ENCODE measurements at places on chromosomes 3 and 15.

- DNase-seq, result peak; percentile 68
Measured at GRCh38 chr15:70902107-70902506, 9.5 kb downstream of the LRRC49 start.

DNA sequence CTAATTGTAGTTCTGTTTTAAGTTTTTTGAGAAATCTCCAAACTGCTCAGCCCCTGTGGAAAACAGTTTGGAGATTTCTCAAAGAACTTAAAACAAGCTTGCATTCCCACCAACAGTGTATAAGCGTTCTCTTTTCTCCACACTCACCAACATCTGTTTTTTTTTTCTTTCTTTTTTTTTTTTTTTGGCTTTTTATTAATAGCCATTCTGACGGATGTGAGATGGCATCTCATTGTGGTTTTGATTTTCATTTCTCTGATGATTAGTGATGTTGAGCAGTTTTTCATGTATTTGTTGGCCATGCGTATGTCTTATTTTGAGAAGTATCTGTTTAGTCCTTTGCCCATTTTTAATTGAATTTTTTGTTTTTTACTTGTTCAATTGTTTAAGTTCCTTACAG is 73.1 kb upstream of the COL8A1 start:
- no peak for DNase-seq

DNA sequence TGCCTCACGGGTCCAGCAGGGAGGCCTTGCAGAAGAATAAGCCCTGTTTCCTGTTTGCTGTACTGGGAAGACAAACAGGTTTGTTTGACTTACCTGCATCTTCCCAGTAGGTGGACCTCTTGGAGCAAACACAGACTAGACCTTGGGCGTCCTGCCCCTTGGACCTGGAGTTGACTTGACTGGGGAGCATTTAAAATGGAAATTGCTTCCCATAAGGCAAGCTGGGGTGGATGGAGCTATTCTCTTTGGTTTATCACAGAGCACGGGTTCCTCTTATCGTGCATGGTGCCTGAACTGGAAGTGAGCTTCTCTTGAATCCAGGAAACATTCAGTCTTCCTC is 151.4 kb downstream of the RPLP1 start:
- no peak for DNase-seq

DNA sequence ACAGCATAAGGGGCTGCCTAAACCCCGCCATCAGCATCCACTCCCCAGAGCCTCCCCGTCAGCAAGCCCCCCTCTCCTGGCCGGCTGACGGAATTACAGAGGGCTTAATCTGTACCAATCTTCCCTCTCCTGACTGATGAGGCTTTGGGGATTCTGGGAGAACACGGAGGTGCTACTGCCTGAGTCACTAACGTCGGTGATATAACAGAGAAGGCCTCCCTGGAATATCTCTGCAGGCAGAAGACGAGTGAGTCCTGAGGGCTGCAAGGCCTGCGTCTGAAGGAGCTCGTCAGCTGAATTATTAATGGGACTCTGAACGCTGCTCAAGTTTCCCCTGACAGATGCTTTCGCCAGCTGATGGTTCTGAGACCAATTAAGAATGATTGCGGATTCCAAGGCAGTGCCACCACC is 147.7 kb downstream of the XXYLT1 start:
- DNase-seq, result no peak

GRCh38 chr15:76588811-76589747 is 252.5 kb downstream of the ISL2 start:
- DNase-seq, result peak; percentile 32

GRCh38 chr3:81500039-81500438 is 261.4 kb downstream of the GBE1 start:
- DNase-seq, result no peak

DNA sequence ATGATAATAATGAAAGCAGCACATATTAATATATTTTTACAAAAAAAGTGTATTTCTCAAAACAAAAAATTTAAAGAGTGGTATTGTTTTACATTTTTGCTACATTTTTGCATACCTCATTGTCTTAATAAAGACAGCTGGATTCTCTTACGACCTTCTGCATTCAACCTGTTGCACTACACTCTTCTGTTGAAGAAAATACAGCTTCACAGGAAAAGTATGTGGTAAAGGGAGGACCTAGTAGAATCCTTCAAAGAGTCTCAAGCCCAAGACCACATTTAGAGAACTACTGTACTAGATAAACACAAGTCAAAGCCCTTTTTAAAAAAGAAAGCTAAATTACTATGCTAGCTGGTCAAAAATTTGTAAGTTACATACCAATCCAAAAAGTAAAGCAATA is 7.9 kb downstream of the ZNF280D start:
- DNase-seq, result no peak

DNA sequence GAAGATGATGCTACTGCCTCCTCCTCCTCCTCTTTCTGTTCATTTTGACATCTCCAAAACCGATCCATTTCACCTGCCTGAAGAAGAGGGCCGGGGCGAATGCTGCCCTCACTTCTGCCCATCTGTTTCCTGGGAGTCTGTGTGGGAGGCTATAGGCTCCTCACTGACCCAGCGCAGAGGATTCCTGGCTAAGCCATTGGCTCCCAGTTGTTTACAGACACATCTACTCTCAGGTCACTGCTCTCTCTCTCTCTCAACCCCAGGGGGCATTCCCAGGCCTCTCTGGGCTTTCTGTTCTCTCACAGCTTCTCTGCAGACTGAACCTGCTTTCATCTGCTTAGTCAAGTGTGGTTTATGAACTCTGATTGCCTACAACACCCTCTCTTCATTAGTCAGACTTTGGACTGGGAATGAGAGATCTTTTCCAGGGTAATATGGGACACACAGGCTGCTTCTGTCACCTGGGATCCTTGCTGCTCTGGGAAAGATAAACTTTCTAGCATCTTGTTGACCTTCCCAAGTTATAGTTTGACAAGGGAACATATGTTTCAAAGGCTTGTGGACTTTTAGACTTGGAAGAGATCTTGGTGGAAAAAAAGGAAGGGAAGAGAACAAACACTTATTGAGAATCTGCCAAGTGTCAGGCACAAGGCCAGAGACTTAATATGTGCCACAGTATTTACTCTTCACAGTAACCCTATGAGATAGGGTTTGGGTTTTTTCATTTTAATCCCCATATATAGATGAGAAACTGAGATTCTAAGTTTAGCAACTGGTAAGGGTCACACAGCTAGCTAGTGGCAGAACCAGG is 30.2 kb upstream of the USP3 start:
- no peak for DNase-seq

- DNase-seq, result no peak
Measured at GRCh38 chr3:28240441-28240840, 978 bp upstream of the CMC1 start.

DNA sequence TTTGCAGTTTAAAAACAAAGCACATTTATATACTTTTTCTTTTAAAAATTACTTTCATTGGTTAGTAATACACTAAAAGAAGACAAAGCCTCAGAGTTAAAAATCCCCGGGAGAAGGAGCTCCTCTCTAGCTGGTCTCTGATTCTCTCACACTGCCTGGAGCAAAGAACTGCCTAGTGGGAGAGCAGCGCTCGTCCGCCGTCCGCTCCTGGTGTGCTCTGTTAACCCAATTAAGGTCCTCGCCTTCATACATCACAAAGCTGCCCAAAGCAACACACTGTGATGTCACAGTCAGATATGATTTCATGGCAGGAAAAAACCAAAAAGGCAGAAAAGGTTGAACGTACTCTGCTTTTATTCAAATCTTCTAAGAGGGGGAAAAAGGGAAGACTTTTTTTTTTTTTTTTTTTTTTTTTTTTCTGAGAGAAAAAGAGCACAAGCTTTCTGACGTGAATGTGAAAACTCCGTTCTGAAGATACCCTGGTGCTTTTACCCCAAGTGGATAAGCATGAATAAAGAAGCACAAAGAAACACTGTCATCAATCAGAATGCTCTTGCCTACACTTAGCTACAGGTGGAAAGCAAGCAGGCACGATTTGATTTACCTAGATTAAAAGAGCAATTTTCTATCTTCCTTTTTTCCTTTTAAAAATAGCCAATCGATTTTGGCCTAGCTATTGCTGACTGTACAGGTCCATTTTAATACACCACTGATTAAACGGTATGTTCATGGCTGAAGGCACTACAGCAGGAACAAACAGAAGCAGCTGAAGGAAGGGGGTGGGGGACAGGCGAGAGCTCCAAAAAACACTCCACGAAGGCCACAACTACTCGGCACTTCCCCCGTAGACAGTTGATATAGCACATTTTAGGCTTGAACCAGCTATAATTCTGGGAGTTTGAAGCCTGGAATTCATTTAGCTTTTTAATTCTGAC is 115.2 kb downstream of the TIGIT start:
- DNase-seq, result no peak

- DNase-seq, result no peak
Measured at GRCh38 chr3:69871251-69871650, 128.3 kb upstream of the SAMMSON start.

DNA sequence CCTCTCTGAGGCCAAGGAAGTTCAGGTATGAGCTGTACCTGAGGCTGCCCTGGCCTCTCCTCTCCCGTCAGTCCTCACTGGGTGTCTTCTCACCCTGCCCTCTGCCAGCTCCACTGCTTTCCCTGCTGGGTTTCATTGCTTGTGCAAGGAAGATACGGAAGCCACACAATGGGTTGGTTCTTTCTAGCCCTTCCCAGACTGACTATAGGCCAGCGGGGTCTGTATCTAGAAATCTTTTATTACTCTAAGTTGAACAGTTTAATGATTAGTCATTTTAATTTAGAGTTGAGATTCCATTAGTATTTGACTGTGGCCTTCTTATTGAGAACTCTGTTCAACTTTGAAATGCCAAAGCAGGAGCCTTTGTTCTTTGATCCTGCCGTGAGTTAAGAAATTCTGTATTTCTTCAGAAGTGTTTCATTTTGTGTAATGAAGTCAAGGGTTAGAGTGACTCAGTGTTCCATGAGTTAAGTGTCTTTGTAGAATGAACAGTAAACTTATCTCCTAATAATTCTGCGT is 16.2 kb downstream of the C3orf62 start:
- DNase-seq, result no peak

- DNase-seq, result no peak
Measured at GRCh38 chr3:45786801-45787495, 9.4 kb downstream of the SLC6A20 start.

GRCh38 chr3:182268711-182269110 is 524.6 kb upstream of the ATP11B start:
- no peak for DNase-seq

DNA sequence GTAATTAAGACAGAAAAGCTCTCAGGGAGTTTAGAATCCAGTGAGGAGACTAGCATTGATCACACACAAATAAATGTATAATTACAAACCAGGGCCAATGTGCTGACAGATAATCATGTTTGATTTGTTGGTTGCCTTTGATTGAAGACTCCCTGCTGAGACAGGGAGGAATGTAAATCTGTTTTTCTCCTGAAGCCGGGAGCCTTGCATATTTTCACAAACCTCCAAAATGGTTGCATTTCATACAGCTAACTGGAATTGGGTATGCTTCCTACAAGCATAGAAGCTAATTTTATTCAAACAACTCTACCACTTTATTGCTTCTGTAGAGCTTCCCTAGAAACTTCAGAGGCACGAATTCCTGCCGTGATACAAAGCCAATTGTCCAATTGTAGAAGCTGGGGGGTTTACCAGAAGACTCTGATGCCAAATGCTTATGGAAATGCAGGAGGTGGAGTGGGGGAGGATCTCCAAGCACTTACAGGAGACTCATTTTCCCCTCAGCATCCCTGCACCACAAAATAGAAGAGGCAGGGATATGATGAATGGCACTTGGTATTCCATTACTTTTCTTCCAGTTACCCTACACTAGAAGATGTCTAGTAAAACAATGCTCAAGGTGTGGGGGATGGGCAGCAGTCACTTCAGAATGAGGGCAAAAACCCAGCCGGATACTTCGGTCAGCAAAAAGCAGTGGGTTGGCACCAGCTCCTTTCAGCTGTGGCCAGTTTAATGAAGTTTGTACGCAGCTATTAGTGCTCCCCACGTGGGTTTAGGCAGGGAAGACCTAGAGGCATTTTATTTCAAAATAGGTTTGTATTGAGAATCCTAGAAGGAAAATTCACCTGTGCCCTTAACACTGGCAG is 11.4 kb upstream of the MEX3B start:
- no peak for DNase-seq
